ENCODE measurements at places on chromosomes 2 and 18.

DNA sequence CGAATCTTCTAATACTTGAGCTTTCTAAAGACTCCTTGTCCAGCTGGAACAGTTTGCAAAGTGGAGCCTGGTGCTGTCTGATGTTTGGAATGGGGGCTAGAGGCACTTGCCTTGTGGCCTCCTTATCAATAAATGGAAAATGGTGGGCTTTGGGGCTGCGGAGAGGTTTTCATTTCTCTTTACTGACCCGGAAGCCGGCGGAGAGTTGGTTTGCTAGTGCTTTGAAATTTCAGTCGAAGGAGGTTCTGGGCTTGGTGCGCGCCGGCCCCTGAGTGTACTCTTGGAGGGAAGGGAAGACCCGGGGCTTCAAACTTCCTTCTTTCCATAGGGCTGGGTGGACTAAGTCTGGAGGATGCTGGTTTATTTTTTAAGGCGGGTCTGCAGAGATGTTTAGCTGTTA lies 714 bp downstream of the RPIA start:
- DNase-seq = peak; percentile 7

GRCh38 chr2:19855542-19856431 lies 46.0 kb downstream of the TTC32 start:
- DNase-seq = no peak

DNA sequence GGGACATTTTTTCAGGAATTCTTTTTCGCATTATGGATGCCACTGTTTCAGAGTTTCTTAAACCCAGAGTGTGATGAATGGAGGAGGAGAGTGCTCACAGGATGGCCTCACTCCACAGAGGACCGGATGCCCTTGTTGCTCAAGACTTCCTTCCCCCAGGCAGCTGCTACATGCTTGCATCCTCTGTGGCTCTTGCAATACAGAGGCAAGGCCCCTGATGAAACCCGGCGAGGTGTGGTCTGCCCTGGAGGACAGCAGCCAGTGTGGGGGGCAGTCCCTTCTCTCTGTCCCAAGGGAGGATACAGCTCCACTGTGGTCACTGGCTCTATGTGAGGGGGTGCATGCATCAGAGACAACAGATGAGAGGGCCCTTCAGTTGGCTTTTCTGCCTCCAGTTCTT lies 109.6 kb downstream of the SH3RF3 start:
- DNase-seq = peak; percentile 13

DNA sequence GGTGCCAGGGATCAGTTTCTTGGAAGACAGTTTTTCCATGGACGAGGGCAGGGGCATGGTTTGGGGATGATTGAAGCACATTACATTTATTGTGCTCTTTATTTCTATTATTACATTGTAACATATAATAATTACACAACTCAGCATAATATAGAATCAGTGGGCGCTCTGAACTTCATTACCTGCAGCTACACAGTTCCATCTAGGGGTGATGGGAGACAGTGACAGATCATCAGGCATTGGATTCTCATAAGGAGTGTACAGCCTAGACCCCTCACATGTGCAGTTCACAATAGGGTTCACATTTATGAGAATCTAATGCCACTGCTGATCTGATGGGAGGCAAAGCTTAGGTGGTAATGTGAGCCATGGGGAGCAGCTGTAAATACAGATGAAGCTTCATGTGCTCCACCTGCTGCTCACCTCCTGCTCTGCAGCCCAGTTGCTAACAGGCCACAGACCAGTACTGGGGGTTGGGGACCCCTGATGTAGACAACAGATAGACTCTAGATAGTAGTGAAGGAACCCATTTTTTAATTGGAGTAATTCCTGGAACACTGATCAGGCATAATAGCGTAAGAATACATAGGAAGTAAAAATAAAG lies 41.5 kb upstream of the MC4R start:
- DNase-seq = no peak

GRCh38 chr18:63220903-63221302 lies 98.7 kb downstream of the BCL2 start:
- no peak for DNase-seq

DNA sequence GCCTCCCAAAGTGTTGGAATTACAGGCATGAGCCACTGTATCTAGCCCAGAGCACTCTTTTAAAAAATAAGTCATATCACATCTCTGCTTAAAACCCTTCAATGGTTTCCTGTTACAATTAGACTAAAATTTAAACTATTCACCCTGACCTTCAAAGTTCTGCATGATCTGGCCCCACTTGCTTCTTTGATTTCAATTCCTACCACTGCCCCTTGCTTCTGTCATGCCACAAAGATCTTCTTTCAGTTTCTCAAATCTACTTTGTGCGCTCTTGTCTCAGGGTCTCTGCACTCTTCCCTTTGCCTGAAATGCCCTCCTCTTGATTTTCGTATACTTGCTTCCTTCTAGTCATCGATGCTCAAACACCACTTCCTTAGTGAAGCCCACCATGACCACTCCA lies 213.0 kb downstream of the TMEM247 start:
- DNase-seq = no peak

DNA sequence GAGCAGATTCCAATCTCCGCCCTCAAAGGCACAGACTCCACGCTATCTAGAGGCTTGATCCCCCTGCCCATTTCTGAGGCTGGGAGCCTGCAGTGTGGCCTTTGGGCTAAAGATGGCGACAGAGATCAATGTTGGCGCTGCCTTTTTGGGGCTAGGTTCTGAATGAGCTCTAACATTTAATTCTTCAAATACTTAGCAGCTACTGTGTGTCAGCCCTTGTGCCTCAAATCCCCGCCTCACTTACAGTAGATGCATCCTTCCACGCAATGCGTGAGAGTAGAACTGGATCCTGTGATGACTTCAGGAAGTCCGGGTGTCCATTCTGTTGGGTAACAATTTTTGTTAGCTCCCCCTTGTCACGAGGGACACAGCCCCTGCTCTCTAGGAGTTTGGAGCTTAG lies 12.4 kb downstream of the IL1F10 start:
- DNase-seq = no peak

- DNase-seq = no peak
Observed at GRCh38 chr2:207763303-207763917, 6.3 kb downstream of the FZD5 start.

DNA sequence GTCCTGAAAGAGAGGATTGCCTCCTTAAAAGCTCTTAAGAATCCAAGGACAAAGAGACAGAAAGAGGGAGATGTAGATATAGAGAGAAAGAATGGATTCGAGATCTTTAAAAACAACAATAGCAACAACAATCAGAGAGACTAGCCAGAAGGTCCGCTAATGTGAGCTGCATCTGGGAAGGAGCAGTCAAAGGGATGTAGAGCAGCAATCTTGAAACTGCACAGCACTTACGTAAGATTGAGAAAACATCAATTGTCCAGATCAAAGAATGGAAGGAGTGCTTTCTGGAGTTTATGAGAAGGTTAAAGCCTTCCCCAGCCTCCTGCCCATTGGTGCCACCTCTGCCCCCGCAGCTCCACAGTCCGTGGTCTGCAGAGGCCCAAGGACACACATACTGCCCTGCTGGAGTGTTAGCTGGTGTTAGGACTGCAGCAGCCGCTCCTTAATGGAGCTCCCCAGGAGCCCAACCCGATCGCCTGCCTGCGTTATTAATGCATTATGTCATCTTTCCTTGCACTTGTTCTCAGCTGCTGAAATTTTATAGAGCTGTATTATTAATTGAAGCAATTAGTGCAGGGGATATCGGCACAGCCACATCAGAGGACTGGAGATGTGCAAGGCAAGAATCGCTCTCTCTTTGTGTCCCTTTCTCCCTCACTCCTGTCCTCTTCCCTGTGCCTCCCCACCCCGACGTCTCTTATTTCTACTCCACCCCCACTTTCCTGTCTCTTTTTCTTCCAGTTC lies 94.2 kb upstream of the STPG4 start:
- no peak for DNase-seq

GRCh38 chr2:11556101-11556806 lies 22.4 kb downstream of the GREB1 start:
- DNase-seq = no peak

- no peak for DNase-seq
Observed at GRCh38 chr2:229511524-229511923, 202.8 kb downstream of the DNER start.

GRCh38 chr2:223786236-223786635 lies 51.1 kb downstream of the AP1S3 start:
- DNase-seq = no peak

GRCh38 chr2:149767516-149767974 lies 180.0 kb upstream of the MMADHC start:
- no peak for DNase-seq

- no peak for DNase-seq
Observed at GRCh38 chr2:112869258-112869842, 32.8 kb upstream of the IL1B start.

- DNase-seq = no peak
Observed at GRCh38 chr2:30968660-30969397, 161.6 kb upstream of the CAPN13 start.

GRCh38 chr2:136230464-136230863 lies 112.5 kb upstream of the CXCR4 start:
- DNase-seq = no peak

DNA sequence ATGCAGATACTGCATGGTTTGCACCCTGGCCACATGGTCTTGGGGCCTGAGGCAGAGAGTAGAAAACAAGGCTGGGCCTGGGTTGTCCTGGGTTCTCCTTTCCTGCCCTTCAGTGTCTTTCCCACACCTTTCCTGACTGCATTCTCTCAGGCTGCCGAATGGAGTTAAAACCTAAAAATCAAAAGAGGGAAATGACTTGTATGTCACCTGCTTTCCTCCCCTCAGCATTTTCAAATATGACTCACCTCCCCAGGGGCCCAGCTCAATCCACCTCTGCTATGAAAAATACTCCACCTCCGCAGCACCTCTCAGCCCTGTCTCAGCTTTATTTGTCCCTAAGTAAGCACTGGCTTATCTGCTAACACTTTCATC lies 457.8 kb upstream of the MEX3C start:
- no peak for DNase-seq

DNA sequence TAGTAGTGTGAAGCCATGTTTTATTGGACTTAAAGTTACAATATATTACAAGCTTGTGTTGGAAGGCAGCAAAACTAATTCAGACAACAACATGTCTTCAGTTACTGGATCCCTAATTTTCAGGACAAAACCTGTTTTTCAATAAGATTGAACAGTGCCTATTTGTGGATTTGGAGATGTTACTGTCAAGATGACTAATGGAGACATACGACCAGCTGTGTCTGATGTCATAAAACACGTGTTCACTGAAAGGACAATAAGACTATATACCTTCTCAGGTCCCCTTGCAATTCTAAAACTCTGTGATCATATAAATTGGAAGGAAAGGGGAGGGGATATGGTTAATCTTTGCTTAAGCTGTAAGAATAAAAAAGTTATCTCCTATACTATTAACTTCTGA lies 21.7 kb downstream of the METTL21A start:
- DNase-seq = no peak

GRCh38 chr2:207505728-207506127 lies 24.0 kb upstream of the CREB1 start:
- DNase-seq = no peak

GRCh38 chr2:127913808-127914457 lies 28.2 kb upstream of the AMMECR1L start:
- DNase-seq = no peak

- no peak for DNase-seq
Observed at GRCh38 chr2:39667104-39667885, 1.6 kb downstream of the TMEM178A start.

- DNase-seq = no peak
Observed at GRCh38 chr2:177929662-177930522, 142.7 kb downstream of the PDE11A start.

DNA sequence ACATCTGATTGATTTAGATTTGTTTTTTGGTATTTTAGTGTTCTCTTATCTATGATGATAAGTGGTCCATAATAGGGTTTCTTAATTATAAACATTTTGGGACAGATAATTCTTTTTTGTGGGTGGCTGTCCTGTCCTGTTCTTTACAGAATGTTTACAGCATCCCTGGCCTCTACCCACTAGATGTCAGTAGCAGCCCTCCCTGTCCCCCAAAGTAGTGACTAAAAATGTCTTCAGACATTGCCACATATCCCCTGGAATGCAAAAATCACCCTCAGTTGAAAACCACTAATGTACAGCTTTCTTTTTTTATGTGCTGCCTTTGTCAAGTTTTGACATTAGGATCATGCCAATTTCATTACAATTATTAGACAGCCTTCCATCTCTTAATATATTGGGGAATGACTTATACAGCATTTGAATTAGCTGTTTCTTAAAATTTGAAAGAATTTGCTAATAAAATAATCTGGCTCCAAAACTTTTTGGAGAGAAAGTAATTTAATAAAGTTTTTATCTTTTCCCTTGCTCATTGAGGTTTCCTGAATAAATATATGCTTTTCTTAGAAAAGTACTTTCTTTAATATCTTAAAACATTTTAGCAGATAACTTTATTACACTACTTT lies 19.5 kb downstream of the WIPF1 start:
- no peak for DNase-seq

DNA sequence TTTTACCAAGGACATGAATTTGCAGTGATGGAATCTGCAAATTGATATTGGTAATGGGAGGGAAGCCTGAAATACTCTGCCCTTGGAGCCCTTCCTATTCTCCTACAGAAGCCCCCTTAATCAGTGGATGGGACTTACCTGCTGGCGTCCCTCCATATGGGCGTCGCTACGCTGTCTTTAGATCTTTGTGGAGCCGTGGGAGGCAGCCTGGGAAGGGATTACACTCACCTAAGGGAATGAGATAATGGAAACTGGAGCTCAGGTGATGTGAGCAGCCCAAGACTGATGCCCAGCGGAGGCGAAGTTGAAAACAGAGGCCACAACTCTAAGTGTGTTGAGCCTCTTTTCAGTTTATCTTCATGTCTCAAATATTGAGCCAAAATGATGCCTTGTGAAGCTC lies 306.6 kb downstream of the MYCN start:
- DNase-seq = no peak

- DNase-seq = no peak
Observed at GRCh38 chr18:74310411-74310810, 5.2 kb upstream of the C18orf63 start.

- no peak for DNase-seq
Observed at GRCh38 chr2:142603759-142604158, 273.7 kb upstream of the KYNU start.

GRCh38 chr2:182081602-182082260 lies 96.1 kb downstream of the PPP1R1C start:
- no peak for DNase-seq

DNA sequence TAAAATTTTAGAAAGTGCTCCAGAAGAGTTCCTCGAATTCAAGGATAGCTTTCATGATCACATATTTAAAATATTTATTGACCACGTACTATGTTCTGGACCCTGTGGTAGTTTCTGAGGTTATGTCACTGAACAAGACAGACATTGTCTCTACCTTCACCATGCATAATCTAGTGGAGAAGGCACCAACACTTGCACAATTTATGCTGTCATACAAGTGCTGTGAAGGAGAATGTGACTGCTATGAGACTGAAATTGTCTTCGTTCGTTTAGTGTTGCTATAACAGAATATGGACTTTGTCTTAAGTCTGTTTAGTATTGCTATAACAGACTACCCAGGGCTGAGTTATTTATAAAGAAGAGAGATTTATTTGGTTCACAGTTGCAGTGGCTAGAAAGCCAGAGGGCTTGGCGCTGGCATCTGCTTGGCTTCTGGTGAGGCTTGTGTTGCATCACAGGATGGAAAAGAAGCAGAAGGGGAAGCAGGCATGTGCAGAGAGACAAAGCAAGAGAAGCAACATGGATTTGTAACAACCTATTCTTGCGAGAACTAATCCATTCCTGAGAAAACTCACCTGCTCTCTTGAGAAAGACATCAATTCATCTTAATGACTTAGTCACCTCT lies 50.0 kb upstream of the RFX8 start:
- no peak for DNase-seq
